ENCODE measurements at places on chromosomes 12 and 14.

DNA sequence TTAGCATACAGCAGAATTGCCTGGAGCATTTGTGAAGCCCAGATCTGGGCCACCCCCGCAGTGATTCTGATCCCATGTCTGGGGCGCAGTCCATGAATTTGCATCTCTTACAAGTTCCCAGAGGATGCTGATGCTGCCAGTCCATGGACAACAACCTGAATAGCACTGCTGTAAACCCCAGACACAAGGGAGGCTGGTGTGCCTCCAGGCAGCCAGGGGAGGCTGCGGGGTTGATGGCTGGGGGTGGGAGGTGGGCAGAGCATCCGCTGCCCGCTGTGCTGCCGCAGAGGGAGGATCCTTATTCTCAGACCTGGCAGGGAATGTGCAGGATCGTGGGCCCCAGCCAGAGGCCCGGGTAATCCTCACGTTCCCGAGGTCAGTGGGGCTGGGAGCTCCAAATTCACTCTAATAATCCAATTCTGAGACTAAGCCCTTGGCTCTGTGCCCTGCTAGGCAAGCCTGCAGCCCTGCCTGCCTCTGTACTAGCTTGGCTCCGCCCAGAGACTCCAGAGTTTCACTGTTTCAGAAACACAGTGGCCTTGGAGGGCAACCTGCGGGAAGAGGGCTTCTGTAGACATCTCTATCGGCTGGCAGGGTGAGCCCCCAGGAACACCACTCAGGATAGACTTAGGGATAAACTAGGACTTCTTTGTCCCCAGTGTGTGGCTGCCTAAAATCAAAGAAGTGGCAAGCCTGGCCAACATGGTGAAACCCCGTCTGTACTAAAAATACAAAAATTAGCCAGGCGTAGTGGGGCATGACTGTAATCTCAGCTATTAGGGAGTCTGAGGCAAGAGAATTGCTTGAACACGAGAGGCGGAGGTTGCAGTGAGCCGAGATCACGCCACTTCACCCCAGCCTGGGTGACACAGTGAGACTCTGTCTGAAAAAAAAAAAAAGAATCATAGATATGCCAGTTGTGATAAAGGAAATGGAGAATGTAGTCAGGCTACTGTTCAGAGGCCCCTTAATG lies 17.8 kb upstream of the MLEC start:
- no peak for DNase-seq

DNA sequence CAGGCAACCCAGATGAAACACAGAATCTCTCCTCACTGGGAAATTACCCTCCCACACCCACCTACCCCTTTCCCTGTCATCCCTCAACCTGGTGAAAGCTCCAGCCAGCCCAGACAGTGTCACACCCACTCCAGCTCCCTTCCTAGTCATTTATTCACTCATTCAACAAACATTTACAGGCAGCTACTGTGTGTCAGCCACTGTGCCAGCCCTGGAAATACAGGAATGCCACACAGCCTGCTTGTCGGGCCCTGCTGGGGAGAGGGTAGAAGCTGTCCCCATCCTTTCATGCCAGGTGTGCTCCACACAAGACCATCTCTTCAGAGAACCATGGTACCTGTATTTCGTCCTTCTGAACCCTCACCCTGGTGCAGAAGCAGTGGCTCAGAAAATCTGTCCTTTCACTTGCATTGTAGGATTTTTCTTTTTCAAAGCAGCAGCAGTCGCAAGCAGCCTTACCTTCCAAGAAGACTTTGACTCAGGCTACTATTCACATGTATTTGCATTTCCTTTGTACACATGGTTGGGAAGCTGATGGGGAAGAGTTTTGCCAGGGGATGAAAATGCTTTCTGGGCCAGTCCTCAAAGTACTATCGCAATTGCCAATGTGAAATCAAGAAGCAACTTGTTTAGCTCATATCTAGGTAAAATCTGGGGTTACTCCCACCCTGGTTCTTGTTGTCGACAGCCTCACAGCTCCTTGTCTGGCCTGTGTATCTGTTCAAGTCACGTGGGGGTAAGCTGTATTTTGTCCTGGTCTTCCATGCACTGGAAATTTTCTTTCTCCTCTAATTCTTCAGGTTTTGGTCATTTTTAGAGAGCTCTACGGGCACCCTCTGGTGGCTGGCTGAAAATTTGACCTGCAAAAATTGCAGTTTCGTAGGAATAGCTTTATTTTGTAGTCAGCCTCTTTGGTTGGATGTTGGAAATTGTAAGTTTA lies 147.4 kb upstream of the EGLN3 start:
- DNase-seq = no peak

DNA sequence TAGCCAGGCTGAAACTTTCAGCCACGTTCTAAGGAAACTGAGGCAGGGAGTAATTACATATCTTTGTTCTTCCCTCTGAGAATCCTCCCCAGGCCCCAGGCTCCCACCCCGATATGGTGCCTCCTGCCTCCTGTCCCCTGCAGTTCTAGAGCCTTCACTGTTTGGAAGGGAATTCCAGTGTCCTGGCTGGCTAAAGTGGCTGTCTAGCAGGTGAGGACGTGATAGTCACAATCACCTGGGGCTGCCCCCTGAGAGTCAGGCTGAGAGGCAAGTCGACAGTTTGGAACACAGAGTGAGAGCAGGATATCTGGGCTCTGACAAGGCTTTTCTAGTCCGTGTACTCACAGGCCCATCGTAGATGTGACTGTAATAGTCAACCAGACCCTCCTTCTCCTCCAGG lies 6.3 kb upstream of the RPAP3 start:
- DNase-seq = no peak

- DNase-seq = no peak
These were observed 6.4 kb downstream of the JKAMP start for GRCh38 chr14:59490756-59491155.

GRCh38 chr12:124979568-124979967 lies 9.4 kb downstream of the DHX37 start:
- no peak for DNase-seq

DNA sequence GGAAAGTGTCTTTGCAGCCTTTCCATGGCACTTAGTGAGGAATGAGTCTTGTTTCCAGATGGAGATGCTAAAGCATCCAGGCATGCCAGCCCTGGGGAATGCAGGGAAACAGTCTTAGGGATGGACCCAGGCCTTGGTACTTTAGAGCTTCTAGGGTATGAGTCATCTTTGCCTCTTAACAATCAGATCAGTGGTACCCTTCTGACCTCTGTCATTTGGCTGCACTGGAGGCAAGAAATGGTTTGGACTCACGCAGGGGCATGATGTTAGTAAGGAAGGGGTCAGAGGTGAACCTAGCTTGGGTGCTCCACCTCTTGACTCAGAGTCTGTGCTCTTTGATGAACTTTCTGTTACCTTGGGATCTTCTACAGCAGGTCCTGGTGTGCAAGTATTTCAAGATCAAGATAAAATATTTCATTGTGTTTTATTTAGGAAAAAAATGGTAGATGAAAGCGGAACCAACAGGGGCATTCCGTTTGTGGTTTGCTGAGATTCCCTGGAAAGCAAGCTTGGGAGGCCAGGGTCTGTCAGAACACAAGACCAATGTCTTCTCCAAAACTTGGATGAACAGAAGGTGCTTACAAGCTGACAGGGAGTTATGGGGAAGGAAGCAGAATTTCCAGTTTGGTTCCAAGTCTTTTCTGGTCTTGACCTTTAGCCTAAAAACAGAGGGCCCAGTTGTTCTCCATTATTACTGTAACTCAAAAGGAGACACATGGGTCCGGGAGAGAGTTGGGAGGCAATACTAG lies 216.2 kb downstream of the ZFP36L1 start:
- DNase-seq = no peak

- no peak for DNase-seq
These were observed 72.8 kb upstream of the BBS10 start for GRCh38 chr12:76421046-76421445.

DNA sequence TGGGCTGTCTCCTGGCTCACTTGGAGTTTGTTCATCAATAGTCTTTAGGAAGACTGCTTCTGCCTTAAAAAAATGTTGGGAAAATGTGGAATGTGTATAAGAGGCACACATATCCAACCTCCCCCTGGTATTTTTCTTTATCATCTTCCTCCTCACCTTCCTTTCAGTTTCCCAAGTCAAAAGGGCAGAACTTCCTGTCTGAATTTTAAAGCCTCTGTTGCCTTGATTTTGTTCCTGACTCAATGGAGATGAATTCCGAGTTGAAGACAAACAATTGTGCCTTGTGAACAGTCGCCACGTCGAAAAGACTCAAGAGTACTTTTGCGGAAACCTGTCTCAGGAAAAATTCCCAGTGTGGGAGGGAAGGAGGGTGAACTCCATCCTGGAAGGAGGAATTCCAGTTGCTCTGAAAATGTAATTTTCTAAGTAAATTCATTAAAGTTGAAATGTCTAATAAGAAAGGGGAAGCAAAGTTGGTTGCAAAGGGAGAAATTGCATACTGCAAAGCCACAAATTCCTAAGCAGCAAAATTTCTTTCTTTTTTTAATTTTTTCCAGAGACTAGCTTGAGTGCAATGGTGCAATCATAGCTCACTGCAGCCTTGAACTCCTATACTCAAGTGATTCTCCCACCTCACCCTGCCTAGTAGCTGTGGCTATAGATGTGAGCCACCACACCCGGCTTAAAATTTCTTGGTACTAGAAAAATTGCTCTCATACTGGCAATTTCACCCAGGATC lies 50.2 kb upstream of the ELK3 start:
- DNase-seq = no peak

DNA sequence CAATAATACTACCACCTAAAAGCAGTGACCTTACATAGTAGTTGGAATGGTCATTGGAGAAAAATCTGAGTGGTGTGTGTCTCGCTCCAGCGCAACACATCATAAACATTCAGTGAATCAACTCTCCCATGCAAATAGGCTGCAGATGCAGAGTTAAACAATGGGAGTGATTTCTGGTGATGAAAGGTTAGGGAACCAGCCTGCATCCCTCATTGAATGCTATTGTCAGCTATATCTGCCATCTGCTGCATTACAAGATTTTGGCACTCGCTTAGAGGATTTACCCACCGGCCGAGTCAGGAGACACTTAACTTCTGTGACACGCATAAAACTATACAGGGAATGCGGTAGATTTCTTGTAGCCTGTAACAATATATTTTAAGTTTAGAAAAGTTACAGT lies 900.9 kb downstream of the FLRT2 start:
- DNase-seq = no peak

DNA sequence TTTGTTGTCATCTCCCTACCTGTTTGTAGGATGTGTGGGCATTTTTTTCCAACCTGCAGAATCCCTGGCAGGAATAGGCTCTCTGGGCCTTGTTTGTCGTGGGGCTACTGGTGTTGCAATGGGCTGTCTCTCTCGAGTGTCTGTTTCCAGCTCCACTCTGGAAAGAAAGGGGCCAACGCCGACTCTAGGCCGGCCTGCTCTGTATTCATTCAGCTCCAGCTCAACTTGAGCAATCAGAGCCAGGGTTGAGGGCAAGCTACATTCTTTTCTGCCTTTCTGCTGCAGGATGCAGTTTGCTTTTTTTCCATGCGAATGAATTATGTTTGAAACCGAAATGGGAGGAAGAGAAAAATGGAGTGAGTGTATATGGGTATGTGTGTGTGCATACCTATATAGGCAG lies 2.3 kb downstream of the JDP2 start:
- no peak for DNase-seq

- no peak for DNase-seq
These were observed 1.0 kb downstream of the RASAL1 start for GRCh38 chr12:113134521-113134951.

DNA sequence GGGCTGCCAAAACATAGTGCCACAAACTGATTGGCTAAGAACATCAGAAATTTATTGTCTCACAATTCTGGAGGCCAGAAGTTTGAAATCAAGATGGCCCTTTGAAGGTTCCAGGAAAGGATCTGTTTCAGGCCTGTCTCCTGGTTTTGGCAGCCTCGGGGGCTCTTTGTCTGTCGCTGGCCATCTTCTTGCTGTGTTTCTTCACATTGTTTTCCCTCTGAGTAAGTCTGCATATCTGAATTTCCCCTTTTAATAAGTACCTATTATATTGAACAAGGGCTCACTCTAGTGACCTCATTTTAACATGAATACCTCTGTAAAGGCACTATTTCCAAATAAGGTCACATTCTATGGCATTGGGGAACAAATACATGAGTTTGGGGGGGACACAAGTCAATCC lies 467.1 kb upstream of the MGAT4C start:
- DNase-seq = no peak

DNA sequence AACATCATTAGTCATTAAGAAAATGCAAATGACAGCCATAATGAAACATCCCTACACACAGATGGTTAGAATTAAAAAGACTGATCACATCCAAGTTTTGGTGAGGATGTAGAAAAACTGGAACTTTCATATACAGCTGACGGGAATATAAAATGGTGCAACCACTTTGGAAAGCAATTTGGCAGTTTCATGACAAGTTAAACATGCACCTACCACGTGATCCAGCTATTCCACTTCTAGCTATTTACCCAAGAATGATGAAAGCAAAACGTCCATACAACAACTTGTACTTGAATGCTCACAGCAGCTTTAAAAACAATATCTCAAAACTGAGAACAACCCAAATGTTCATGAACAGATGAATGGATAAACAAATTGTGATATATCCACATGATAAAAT lies 77.9 kb upstream of the AVPR1A start:
- no peak for DNase-seq

- DNase-seq = no peak
These were observed 132.7 kb upstream of the DYRK2 start for GRCh38 chr12:67515679-67516340.

DNA sequence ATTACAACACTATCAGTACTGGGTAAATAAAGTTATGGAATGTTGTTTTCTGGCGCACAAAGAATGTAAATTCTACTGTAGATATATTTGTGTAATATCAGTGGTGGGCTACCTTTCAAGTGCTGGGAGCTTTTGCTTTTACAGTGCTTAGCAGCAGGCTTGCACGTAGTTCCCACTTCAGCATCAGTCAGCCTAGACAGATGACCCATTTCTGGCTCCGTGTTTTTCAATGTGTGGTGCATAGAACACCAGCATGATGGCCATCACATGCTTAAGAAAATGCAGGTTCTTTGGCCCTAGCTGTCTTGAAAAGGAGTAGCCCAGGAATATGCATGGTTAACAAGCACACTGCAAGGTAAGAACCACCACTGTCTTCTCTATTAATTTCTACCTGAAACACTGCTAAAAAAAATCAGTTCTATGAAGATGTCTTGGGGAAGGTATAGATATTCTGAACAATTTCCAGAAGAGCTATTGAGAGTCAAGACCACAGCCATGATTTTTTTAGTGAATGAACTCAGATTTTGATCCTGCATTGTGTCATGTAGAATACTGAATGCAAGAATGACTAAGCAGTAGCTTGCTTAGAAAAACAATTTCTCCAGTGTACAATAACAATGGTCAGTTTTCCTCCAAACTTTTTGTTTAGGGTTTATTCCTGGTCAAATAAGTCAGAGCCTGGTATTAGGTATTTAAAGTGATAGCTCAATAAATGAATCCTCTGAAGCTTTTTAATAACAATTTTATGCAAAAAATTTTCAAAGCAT lies 195.7 kb downstream of the AKAP6 start:
- DNase-seq = no peak

GRCh38 chr12:108495054-108495453 lies 20.0 kb upstream of the FICD start:
- DNase-seq = no peak

DNA sequence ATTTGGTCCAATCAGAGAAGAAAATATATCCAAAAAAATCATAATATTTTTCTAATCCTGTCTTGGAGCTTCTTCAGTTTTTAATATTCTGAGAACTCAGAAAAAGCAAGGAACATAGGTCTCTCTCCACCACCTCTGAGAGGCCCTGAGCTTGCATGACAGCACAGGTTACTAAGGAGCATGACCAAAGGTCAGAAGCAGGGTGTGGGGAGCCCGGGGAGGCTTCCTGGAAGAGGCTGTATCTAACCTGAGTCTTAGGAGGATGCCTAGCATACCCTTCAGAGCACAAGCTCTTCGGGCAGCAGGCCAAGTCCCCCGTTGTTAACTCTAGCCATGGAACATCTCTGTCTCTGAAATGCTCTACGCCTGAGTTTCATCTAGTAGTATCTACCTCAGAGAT lies 15.7 kb upstream of the STON2 start:
- no peak for DNase-seq

Data from stimulated activated CD4-positive, alpha-beta T cell treated with anti-CD3 and anti-CD28 coated beads, Interleukin-1b, Interleukin-23, amount 100 ng/mL, for 48 hours (primary cell).